ENCODE measurements at places on chromosomes 1 and 21.

DNA sequence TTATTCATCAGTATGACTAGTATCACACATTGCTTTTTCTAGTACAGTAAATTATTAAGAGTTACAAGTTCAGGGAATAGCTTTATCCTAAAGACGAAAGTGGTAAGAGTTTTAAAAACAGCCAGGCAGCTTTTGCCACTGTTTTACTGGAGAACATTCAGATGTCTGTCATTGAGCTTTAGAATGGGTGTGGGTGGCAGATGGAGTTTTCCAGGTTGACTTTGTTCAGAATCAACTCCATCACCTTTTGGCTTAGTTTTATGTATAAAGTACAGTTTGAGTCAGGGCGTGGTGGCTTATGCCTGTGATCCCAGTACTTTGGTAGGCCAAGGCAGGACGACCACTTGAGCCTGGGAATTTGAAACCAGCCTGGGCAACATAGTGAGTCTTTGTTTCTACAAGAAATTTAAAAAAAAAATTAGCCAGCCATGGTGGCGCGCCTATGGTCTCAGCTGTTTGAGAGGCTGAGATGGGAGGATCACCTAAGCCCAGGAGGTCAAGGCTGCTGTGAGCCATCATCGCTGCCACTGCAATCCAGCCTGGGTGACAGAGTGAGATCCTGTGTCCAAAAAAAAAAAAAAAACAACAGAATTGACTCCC lies 29.9 kb upstream of the PLEKHM2 start:
- DNase-seq, result no peak

- no peak for DNase-seq
Measured at GRCh38 chr1:38253314-38253713, 206.7 kb upstream of the POU3F1 start.

DNA sequence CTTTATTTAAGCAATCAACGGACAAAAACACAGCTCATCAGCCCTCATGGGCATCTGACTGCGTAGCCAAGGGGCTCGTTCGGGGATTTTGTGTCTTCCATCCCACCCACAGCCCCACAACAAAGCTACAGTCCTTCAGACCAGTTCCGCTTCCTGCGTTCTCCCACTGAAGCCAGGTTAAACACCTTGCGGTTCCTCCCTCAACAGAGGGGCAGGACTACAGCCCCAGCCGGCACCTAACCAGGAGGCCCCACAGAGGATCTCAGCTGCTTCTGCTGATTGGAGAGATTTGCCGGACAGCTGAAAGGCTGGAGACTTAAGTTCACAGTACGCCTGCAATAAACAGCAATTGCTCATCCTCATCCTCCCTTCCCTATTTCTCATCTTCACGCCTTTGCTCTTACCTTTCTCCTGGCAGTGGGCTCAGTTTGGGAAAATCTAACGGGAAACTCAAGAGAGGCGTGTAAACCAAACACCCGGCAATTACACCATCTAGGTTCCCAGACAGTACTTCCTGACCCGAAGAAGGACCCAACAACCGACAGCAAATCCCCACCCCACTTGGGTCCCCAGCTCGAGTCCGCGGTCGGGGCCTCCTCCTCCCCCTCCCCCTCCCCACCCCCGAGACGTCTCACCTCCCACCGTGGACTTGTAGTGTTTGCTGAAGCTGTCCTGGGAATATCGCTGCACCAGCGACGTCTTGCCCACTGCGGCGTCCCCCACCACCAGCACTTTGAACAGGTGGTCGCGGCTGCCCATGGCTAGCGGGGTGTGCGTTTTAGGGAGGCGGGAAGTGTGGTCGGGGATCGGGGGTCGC lies 876 bp downstream of the RAB29 start:
- peak; percentile 34 for DNase-seq

DNA sequence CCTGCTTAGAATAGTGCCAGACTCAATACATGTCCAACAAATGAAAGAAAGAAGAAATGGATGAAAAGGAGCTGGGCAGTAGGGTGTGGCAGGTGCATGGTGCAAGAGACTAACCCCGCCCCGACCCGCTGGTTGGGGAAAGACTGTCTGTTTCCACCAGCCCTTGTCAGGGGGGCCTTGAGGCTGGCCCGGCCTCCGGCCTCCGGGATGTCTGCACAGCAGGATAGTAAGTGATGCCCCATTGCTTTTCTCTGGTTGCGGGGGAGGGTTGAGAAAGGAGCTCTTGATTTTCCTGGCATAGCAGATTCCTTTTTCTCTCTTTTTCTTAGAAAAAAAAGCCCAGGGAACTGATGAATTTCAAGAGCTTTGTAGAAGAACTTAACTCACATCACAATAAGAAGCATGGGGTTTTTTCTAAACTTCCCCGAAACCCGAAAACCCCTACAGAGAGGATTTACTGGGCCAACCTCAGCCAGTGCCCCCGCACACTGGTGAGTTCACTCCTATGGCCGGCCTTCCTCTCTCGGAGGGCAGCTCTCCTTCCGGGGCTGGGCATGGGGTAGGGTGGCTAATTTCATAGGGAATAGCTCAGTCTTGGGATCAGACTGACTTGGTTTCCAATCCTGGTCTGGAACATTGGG lies 12.5 kb upstream of the TTC22 start:
- no peak for DNase-seq

DNA sequence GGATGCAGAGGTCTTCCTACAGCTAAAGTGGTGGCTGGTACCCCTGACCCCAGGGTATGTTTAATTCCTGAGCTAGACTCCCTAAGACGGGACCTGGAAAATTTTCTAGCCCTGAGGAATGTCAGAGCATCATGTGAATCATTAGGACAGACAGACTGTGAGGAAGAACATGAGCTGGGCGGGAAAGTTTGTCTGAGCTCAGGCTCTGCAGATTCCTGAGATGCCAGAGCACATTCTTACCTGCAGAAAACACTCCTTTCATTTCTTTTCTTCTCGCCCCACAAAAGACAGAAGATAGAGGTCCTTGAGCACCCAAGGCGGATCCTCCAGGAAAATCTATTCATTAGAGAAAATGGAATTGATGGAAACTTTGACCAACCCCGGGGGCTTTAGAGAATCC lies 6.5 kb downstream of the CAPN2 start:
- DNase-seq, result no peak

DNA sequence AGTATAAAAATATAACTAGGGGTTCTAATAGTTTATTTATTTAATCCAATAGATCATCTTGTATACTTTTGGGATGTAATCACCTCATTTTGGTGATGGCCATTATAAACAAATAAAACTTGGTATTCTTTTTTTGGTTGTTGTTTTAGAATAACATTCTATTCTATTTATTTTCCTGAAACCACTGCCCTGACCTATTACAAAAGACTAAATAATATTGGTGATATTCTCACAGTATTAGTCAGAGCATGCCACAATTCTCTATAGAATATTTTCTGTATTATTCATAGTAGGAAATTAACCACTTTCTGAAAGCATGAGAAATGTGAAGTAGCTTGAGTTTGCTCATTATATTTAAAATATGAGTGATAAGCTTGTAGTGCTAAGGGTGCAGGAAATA lies 54.1 kb upstream of the LRRC7 start:
- DNase-seq, result no peak

- DNase-seq, result no peak
Measured at GRCh38 chr21:46058431-46059145, 39.3 kb upstream of the COL6A2 start.

DNA sequence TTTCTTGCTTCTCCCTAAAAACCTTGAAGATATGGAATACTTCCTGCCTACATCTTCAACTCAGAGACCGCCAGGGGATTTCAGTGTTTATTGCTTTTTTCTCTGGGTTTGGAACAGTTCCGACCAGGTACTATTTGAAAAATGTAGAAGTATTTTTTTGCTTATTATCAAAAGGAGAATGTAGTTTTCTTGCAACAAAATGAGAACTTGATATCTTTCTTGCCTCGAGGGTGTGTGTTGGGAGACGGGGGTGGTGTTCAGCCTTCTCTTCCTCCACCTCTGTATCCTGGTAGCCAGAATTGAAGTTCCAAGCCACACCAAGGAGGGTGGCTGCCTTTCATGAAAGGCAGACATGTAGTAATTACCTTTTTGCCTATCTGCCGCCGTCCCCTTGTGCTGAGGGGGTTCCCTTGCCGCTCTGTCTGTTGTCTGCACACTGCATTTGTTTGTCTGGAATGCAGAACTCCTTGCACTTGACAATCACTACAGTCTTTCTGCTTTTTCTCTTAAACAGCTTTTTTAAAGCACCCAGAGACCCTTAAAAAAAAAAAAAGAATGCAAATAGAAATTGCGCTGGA lies 212.1 kb downstream of the PBX1 start:
- no peak for DNase-seq

GRCh38 chr1:82411605-82412004 lies 610.9 kb downstream of the ADGRL2 start:
- DNase-seq, result no peak

GRCh38 chr1:235725434-235725833 lies 75.8 kb upstream of the GNG4 start:
- no peak for DNase-seq

GRCh38 chr1:205505076-205505729 lies 734 bp downstream of the CDK18 start:
- DNase-seq, result no peak

GRCh38 chr1:187691439-187691838 lies 862.7 kb downstream of the PLA2G4A start:
- no peak for DNase-seq

- DNase-seq, result no peak
Measured at GRCh38 chr1:211925016-211925415, 94.5 kb upstream of the LPGAT1 start.

DNA sequence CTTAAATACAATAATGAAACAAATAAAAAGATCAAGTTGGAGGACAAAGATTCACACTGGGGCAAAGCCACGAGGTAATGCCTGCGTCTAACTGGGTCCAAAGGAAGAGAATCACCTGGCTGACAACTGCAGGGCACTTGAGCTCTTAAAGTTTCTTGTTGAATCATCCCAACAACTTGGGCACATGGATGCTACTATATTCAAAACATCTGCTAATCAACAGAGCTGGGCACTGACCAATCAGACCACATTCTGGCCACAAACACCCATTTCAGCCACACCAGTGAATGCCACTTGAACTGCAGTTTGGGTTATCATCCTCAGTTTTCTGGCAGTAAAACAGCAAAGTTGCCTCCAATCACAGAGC lies 51.0 kb downstream of the ABCA4 start:
- DNase-seq, result no peak

DNA sequence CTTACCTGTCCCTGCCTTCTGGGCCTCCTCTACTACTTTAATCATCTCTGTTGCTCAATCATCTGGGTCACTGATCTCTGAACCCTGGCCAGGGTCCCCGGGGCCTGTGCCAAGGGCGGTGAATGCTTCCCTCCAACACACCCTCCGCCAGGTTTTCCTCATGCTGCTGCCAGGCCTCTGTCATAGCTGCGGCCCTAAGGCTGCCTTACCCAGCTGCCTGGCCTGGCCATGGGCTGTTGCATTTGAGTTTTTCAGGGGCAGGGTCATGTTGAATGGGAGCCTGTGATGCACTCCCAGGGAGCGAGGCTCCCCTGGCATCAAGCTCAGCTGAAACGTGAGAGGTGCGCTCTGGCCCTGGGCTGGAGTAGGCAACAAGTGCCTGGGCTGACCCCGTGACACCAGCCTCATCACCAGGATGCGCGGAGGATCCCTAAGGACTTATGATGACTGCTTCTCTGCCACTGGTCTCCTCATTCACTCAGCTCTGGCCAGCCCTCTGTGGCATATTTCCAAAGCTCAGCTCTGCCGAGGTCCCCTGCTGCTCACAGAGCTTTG lies 7.6 kb downstream of the EDN2 start:
- DNase-seq, result no peak

DNA sequence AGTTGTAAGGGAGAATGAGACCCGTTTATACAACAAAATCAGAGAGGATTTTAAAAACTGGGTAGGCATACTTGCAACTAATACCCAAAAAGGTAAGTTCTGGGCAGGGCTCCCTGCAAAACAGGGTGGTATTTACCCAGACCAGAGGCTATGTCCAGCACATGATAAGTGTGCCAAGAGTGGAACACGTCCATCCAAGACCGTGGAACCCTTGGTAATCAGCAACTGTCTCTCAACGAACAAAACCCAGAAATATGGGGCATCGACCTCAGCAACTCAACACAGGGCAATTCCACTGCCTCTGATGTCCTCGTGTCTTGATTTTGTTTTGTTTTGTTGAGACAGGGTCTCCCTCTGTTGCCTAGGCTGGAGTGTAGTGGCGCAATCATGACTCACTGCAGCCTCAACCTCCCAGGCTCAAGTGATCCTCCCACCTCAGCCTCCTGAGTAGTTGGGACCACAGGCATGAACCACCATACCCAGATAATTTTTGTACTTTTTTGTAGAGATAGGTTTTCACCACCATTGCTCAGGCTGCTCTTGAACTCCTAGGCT lies 26.7 kb upstream of the MX1 start:
- no peak for DNase-seq

DNA sequence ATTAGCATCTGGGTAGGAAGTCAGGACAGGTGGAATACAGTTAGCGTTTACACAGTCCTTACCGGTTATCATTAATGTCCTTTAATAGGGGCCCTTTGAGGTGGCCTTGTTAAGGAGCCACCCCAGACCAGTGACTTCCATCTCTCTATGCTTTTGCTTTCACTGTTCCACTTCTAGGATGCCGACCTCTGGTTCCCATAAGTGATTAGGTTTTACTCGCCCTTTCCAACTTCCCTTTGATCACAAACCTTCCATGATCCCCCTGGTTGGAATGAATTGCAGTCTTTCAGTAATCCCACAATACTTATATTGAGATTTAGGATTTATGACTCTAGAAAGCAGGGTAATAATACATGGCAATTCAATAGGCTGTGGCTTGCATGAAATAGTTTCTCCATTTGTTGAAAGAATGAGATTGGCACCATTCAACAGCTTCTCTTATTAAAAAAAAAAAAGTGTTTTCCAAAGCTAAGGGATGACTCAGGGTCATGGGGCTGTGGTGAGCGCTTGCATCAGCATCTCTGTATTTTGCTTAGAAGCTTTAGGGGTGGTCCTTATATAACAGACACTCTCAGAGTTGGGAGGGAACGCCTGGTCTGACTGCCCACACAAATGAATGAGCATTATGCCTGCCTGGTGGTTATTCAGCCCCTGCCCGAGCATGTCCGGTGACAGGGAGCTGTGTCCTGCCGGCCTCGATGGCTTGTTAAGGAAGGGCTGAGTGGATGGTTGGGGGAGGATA lies 110.5 kb downstream of the CNIH3 start:
- no peak for DNase-seq

GRCh38 chr1:44778705-44779576 lies 3.6 kb downstream of the RPS8 start:
- no peak for DNase-seq

DNA sequence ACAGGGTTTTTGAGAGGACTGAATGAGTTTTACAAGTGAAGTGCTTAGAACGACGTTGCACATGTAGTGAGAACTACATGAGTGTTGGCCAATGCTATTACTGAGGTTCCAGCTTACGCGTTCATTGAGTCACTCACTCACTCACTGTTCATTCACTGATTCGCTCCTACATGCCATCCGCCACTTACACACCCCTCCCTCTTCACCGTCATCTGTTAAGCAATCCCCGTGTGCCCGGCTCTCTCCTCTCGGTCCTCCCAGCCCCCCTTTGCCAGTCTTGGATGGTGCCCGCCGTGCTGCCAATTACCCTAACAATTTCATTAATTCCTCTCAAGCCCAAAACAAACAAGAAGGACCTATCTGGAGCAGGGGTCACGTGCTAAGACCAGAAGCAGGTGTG lies 27.3 kb upstream of the EPHA2 start:
- DNase-seq, result no peak

Data from stimulated activated CD4-positive, alpha-beta T cell treated with anti-CD3 and anti-CD28 coated beads, Interleukin-4, amount 100 ng/mL, for 24 hours (primary cell).